Chondrocyte (in vitro differentiated cells): ENCODE measurements at places on chromosomes 7 and 10.

DNA sequence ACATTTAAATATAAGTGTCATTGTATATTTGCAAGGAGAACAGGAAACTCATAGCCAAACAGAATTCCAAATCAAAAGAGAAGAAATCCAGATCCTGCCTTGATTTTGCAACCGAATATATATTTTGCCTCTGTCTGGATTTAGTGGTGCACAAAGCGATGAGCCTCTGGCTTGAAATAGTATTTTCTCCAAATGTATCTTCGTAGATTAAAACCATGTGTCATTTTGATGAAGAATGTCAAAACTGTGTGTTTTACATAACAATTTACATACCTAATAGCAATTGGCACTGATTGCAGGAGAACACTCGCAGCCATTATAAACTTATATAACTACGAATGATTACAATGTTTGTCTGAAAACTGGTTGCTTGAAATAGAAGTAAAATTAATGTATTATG, 156.4 kb downstream of the ARID5B start:
- no peak for DNase-seq

DNA sequence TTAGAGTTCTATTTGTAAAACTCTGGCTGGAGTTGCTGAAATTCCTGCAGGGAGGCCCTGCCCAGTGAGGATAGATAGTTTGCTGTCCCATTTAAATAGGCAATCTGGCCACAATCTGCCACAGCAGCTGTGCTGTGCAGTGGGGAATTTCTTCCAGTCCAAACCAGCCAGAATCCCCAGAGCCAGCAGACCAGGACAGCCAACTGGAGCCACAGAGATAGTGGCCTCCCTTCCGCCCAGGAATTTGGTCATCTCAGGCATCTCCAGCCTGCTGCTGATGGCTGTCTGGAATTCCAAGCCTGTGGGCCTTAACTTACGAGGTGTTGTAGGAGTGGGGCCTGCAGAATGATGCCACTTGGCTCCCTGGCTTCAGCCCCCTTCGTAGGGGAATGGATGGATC, 643.4 kb downstream of the DNAJB9 start:
- no peak for DNase-seq

DNA sequence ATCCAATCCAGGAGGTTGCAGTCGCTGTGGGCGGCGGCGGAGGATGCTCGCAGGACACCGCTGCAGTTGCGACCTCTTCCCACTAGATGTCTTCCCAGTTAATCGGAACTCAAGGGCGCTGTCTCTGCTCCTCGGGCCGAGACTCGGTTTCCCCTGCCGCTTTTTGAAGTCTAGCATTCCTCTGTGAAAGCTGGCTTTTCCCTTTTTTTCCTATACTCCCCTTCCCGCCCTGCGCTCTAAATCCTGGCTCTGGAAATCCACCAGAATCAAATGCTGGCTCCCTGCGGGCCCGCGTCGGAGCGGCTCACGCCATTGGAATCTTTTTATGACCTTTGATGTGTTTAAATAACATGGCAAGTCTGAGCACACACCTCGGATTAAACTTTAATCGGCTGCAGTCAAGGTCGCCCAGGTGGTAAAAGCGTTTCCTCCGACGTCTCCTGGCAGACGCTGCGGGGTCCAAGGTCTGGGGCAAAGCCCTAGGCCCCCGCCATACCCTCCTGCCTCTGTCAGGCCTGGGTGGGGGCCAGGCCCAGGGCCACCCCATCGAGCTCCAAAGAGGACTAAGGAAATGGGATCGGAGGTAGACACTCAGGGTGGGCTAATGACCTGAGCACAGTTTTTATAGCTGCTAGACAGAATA, 10.7 kb upstream of the HOXA13 start:
- DNase-seq, result no peak

GRCh38 chr10:59007307-59008025, 169.0 kb upstream of the PHYHIPL start:
- DNase-seq, result no peak

DNA sequence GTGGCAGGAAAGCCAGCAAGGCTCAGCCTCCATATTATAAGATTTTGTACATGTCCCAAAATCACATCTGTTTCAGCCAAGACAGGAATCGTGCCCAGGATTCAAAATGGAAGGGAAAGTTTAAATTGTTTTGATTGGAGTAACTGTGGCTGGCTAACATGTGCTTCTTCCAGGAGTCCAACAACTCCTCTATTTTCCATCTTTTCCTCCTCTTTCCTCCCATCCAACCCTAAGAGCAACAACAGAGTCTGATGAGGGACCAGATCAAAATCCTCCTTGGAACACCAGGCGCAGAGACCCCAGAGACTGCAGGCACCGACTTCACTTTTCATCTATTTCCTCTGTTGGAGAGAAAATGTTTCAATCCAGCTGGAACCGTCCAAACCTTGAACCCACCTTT, 36.0 kb upstream of the SVIL start:
- DNase-seq, result no peak

GRCh38 chr10:85648279-85648754, 718.3 kb downstream of the GRID1 start:
- no peak for DNase-seq

- DNase-seq, result no peak
Observed at GRCh38 chr7:76357475-76358010, 1.2 kb downstream of the YWHAG start.

DNA sequence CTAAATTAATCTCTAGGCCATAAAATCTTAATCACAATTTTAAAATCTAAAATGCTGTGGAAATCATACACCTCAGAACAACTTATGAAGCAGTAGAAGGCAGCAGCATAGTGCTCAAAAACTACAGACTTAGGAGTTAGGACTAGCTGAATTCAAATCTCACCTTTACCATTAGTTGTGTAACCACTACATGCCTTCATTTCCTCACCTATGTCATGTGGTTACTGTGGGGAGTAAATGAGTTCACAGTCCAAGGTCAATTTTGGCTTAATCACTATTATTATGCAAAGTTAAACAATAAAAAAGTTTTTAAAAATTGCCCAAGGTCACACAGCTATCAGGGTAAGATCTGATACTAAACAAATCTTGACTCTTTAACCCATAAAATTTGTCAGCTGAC, 37.0 kb downstream of the SNX13 start:
- no peak for DNase-seq

- DNase-seq, result no peak
Observed at GRCh38 chr7:35032166-35032565, 5.1 kb downstream of the DPY19L1 start.

- no peak for DNase-seq
Observed at GRCh38 chr10:45443101-45444009, 69.3 kb downstream of the ALOX5 start.

GRCh38 chr7:96822824-96823223, 113.2 kb upstream of the SEM1 start:
- DNase-seq, result no peak

- DNase-seq, result no peak
Observed at GRCh38 chr10:91242940-91243339, 22.5 kb downstream of the PCGF5 start.

DNA sequence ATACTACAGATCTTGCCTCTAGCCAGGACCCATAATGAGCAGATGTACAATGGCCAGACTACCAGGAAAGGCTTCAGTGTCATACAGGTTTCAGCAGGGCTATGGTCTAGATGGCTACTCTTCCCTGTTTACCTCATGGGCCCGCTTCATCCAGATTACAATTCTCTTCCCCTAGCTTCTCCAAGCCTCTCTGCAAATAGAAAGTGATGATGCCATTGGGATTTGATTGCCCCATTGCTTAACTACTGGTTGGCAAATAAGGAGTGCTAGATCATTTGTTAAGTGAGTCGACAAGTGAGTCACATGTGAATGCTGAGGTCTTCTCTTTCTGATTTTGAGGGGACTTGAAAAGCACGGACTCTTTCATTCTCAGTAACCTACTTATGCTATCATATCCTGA, 361.5 kb upstream of the LRRTM3 start:
- DNase-seq, result no peak

DNA sequence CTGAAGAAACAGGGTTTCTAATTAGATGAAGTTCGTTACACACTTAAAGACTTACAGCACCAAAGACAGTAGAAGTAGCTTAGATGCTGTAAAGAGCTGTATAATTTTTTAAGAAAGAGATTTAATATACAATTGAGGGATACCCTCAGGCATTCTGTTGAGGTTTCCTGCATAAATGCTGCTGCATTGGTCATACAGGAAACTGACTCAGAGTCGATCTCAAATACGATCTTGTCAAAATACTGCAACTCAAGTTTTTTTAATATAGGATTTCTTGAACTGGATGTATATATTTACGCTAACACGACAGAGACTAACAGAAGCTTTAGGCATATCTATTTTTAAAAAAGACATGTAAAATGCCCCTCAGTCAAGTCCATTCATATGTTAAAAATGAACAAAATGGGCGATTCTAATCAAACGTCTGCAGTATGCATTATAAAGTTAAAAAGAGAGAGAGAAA, 2.4 kb upstream of the ARID5B start:
- no peak for DNase-seq

DNA sequence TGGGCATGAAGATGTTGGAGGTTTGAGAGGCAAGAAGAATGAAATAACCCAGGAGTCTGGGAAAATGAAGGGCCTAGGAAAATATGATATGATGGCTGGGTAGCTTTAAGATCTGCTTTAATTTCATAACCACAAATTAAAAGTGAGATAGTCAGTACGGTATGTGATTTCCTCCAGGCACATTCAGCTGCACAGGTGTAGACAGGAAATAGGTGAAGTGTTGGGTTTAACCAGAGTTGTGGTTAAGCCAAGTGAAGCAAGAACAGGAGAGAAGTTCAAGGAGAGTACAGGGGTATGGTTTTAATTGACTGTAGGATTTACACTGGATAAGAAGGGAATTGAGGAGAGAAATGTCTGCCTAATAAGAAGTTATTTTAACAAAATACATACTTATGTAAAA, 2.6 kb downstream of the PNLIPRP3 start:
- DNase-seq, result no peak

- DNase-seq, result no peak
Observed at GRCh38 chr7:77222065-77222464, 22.4 kb upstream of the FGL2 start.
